ENCODE measurements at places on chromosomes 4 and X.

- no peak for DNase-seq
Measured at GRCh38 chrX:27598312-27598711, 8.2 kb downstream of the DCAF8L2 start.

GRCh38 chrX:44094821-44095530 is 121.8 kb upstream of the NDP start:
- DNase-seq = no peak

DNA sequence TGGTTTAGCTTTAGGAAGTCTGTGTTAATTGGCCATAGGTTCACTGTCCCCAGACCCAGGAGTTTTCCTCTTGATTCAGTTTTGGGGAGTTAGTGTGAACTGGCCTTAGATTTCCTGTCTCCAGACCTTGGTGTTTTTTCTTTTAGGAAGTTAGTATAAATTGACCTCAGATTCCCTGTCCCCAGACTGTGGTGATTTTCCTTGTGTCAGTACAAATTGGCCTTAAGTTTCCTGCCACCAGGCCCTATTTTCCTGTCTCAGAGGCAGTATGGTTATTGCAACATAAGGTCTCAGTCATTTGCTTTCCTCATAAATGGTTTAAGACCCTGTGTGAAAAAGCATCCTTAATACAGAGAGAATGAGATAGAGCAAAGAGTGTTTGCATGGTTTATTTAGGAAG is 595.8 kb downstream of the NLGN4X start:
- DNase-seq = no peak

GRCh38 chrX:7242613-7243012 is 94.7 kb upstream of the PUDP start:
- DNase-seq = no peak

GRCh38 chr4:82611982-82612381 is 50.2 kb upstream of the TMEM150C start:
- DNase-seq = peak; percentile 27

- peak; percentile 19 for DNase-seq
Measured at GRCh38 chr4:147822128-147822527, 90.2 kb downstream of the ARHGAP10 start.

GRCh38 chr4:173280998-173281397 is 53.2 kb downstream of the HMGB2 start:
- DNase-seq = no peak

DNA sequence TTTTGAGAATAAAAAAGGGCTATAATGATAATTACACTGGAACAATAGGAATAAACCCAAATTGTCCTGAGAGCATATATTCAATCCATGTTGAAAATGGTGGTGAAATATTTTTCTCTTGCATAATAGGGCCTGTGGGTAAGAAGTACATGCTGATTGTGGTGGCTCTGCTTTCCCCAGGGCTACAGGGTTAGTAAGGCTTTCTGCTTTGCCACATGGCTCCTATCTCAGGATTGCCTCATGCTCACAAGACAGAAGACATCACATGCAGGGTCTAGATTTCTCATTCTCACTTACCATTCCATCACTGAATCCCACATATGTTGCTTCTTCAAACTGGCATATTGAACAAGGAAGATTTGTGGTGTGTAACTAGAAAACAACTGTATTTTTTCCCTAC is 12.4 kb upstream of the VEGFC start:
- DNase-seq = no peak

DNA sequence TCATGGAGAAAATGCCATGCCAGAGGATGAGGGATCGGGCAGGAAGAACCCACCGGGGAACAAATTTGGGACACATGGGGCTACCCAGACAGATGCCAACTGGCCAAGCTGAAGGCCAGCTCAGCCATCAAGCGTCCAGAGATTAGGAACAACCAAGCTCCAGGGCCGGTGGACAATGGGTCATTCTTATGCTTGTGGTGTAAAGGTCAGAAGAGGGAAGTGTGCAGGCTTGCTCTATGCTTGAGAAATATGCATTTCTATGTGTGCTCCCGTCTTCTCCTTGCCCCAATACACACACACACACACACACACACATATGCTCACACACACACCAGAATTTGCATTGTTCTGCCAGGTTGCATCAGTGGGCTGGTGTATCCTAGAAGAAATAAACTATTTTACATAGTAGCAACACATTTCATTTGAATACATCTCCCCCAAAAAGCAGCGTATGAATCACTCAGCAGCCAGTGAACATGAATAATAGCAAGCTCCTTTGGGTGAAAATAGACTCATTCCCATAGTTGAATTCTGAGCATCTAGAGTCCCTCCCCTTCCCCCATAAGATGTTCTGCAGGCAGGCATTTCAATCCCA is 201.9 kb upstream of the PPARGC1A start:
- DNase-seq = no peak

- no peak for DNase-seq
Measured at GRCh38 chr4:16597443-16597842, 301.0 kb downstream of the LDB2 start.

DNA sequence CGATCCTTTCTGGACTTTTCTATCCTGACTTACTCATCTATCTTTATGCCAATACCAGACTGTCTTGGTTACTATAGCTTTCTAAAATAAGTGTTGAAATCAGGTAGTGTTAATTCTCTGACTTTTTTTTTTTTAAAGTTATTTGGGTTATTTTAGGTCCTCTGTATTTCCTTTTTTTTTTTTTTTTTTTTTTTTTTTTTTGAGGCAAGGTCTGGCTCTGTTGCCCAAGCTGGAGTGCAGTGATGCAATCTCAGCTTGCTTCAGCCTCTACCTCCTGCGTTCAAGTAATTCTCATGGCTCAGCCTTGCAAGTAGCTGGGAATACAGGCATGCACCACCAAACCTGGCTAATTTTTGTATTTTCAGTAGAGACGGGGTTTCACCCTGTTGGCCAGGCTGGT is 2.8 kb upstream of the NELFA start:
- DNase-seq = no peak

DNA sequence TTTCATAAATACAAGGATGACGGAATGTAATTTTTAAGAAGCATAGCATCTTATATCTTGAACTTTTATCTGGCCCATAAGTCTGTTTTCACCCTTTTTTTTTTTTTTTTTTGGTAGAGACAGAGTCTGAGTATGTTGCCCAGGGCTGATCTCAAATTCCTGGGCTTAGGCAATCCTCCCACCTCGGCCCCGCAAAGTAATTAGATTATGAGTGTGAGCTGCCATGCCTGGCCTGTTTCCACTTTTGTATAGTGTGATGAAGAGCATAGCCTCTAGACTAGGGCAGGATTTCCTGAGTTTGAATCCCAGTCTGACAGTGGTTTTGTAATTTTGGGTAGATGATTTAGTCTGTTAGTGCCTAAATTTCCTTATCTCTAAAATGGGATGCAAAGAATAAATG is 11.0 kb downstream of the STIM2 start:
- no peak for DNase-seq

DNA sequence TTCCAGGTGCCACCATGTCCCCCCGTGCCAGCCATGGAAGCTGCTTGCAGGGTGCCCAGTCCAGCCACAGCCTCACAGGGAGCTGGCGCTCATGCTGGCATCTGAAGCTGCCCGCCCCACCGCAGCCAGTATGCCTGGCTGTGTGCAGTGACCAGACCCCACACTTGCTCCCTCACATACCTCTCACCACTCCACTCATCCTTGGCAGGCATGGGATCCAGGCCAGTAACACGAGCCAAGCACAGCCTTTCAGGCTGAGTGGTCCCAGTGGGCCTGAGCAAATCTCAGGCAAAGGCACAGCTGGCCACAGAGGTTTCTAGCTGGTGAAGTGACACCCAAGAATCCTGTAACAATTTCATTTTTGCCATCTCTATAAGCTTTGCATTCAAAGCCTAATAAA is 48.4 kb upstream of the SEC24B start:
- DNase-seq = no peak

GRCh38 chrX:21766101-21766500 is 8.2 kb upstream of the SMPX start:
- no peak for DNase-seq

DNA sequence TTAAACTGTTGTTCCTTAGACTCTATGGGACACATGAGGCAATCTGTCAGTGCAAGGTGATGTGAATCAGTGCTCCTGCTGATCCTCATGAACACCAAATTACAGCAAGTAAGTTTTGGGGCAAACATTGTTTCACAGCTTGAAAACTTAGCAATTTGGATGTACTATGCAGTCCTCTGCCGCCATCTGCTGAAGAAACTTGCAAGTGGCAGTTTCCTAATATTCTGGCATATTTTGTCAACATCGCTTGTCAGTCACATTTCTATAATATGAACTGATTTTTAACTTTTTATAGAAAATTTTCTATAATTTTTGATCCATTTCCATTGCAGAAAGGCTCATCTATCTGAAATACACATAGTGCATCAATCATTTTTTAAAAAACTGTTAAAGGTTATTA is 56.3 kb downstream of the ZAR1 start:
- DNase-seq = peak; percentile 29

- no peak for DNase-seq
Measured at GRCh38 chr4:138982754-138983153, 32.8 kb upstream of the NOCT start.

DNA sequence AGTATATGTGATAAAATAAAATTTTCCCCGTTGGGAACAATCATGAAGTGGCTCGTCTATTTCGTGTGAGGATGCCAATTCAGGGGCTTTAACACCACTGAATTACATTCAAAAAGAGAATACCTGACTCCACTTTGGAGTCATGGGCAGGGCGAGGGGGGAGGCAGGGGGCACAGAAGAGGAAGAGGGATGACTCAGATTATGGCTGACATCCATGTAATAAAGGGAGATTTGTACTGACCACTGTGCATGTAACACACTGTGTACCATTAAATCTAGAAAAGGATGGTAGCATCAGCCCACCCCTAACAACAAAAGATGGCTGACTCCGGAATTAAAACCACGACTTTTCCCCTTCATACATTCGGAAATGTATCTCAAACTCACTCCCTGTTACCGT is 1.3 kb downstream of the SLC9A7 start:
- DNase-seq = no peak

- no peak for DNase-seq
Measured at GRCh38 chr4:81565142-81565870, 93.6 kb upstream of the RASGEF1B start.

DNA sequence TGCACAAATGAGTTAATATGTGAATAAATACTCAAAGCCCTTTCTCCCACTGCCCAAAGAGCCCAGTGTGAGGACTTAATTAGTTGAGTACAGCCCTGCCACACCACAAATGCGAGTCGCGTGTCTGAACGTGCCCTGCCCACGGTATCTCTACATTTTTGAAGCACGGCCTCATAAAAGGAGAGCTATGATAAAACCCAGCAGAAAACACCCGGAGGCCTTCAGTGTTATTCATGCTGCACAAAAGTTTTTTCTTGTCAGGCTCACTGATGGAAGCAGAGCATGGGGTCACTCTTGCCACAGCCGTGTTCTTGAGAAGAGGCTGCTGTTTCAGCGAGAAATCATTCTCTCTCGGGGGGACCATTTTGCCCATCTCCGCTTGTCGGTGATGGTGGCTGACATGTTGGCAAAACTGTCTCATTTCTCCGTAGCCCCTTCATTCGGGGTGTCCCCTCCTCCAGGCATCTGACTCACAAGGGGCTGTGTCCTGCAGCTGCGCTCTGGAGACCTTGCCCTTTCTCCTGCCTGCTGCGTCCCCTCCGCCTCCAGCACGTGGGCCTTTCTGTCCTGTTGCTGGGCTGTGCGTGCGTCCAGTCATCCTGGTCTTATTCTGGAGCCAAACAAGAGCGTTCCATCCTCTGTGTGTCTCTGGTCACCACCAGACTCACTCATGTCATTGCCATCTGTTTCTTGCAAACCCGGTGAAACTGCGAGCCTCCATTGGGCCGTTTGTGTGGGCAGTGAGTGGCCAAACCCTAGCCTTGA is 88.8 kb downstream of the SORCS2 start:
- DNase-seq = peak; percentile 33

DNA sequence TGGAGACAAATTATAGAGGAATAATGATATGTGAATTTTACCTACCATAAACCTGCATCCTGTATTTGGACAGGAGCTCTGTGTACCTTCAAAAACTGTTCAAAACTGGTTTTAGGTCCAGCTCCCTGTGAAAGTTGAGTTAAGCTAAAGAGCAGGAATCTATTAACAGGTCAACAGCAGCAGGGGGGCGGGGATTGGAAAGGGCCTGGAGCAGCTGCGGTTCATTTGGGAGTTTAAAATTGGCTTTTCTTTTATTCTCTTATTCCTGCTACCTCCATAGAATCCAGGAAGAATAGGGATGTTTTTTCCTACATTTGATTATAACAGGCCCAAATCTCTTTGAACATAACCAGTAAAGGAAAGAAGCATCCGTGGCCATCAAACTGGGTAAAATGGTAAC is 23.8 kb downstream of the SHROOM3 start:
- no peak for DNase-seq

DNA sequence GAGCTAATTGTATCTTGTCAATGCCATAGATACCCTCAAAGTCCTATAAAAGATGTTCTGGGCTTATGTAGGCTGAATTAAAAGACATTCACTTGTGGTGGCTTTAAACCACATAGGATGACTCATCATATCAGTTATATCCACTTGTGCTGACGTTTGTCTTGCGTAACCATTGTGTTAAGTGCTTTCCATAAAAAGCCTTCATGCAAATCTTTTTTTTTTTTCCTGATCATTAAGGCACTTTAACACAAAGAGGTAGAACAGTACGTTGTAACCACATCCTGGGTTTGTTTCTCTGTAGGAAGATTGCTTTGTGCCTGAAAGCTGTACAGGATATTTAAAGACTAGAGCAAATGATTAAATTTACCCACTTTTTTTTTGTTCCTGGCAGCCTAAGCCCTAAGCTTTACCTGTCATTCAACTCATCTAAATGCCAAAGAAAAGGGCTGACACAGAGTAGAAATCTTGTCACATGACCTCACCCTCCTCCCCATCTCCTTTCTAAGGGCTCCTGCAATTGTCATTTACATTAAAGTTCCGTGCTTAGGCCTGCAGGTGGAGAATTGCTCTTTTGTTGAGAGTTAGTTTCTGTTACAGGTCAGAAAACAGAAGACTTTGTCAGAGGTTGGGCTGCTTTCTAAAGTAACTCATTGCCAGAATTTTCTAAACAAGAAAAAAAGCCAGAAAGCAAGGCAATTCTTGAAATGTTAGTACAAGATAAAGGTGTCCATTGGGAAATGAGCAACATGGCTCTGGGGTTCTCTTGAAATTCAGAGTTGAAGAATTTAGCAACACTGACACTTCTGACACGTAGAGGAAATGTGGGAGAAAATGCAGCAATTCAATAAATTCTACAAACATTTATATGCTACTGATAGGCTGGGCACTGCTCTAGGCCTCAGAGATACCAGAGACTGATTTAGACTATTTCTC is 555.6 kb downstream of the PPARGC1A start:
- DNase-seq = no peak

DNA sequence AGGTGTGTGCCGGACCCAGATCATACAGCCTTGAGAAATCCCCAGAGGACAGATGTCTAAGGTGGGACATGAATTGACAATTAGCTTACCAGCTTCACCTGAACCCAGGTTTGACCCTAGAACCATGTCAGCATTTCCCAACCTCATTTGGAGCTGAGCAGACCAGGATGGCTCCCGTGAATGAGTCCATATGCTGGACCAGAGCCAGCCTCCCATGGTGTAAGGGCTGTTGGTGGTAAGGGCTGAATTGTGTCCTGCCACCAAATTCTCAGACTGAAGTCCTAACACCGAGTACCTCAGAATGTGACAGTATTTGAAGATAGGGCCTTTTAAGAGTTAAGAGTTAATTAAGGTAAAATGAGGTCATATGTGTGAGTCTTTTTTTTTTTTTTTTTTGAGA is 88.3 kb downstream of the SLC34A2 start:
- DNase-seq = no peak

GRCh38 chr4:15749001-15749400 is 29.1 kb upstream of the CD38 start:
- no peak for DNase-seq
